ENCODE measurements at places on chromosomes 5 and 9.

- no peak for DNase-seq
These were observed 178.2 kb downstream of the ROR2 start for GRCh38 chr9:91771864-91772263.

- no peak for DNase-seq
These were observed 65.5 kb upstream of the LIFR start for GRCh38 chr5:38621840-38622437.

DNA sequence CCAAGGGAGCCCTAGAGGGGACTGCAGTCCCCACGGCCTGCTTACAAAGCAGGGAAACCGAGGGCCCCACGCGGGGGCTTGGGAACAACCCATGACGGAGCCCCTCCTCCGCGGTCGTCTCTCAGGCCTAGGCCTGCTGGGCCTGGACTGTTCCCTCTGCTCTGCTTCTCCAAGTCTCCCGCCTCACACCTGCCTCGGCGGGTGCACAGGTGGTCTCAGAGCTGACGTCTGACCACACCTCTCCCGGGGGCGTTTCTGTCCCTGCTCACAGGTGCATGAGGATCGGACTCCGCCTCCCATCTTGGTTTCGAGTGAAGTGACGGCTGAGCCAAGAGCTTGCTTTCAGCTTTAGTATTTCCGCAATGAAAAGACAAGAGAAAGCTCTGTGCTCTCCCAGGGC lies 72.1 kb downstream of the MRPL36 start:
- DNase-seq = no peak

DNA sequence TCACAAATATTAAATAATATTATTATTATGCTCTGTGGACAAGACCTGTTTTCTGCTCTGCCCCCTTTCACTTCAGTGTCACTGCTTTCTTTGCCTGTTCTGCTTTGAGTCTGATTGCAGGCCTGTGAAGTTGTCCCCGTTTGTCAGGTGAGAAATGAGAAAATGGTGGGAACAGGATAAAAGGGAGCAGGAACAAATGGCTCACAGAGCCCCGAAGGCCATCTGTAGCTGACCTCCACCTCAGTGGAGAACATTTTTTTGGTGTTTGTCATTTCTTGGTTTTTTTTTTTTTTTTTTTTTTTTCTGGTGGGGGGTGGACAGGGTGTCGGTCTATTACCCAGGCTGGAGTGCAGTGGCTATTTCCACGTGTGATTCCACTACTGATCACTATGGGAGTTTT lies 13.2 kb upstream of the S100Z start:
- DNase-seq = no peak

DNA sequence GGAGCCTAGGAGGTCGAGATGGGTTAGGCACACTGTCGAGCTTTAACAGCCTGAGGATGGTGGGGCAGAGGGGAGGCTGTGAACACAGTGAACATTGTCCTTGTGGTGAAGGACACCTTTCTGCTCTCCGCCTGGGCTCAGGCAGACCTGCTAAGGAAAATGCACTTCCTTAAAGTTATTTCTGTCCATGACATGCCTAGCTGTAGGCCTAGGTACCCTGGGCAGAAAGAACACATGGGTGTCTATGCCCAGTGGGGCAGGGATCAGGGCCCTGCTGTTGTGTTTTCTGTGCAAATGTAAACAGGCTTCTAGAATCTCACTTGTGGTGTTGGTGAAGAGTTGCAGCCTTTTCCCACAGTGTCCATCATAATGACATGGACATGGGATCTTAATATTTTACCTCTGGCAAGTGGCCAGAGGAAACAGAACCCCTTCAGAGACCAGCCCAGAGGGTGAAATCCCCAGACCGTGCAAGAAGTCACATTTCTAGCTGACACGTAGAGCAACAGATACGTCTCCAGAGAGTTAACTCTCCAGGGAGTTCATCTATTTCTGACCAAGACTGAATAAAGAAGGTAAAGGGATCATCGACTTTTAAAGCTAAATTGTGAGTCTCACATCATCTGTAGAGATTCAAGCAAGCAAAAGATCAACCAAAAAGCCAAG lies 79.2 kb downstream of the C9orf152 start:
- no peak for DNase-seq

DNA sequence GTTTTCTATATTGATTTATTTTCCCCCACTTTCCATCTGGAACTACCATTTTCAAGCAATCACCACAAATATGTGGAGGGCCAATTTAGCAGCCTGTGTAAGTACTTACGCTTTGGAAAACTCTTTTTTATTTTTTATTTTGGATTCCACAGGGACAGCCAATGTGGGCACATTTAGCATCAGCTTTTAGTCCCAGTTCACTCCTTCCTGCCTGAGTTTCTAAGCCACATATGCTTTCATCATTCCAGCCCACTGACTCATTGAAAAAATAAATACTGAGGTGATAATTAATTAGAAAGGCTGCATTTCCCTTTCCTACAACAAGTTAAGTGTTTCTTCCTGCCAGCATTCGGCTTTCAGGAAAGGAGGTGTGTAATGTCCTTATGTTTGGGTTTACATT lies 76.8 kb downstream of the TMEM167A start:
- no peak for DNase-seq

GRCh38 chr9:35907711-35908503 lies 1.4 kb upstream of the SPAAR start:
- DNase-seq = no peak

- DNase-seq = no peak
These were observed 186.1 kb downstream of the ZNF608 start for GRCh38 chr5:124560370-124560769.

DNA sequence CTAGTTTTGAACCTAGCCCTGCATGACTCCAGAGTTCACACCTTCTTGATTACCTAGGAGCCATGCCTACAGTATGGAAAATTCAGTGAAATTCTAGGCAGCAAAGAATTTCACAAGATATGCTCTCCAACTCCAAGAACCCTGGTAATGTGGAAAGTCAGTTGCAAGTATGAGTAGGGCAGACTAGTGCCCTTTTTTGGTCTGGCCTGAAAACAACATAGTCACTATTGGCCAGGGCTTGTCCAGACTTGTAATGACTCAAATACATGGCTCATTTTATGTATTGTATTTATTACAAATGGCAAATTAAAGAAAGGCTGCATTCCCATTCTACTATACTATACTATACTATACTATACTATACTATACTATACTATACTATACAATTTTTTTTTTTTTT lies 160.4 kb downstream of the ESM1 start:
- no peak for DNase-seq

DNA sequence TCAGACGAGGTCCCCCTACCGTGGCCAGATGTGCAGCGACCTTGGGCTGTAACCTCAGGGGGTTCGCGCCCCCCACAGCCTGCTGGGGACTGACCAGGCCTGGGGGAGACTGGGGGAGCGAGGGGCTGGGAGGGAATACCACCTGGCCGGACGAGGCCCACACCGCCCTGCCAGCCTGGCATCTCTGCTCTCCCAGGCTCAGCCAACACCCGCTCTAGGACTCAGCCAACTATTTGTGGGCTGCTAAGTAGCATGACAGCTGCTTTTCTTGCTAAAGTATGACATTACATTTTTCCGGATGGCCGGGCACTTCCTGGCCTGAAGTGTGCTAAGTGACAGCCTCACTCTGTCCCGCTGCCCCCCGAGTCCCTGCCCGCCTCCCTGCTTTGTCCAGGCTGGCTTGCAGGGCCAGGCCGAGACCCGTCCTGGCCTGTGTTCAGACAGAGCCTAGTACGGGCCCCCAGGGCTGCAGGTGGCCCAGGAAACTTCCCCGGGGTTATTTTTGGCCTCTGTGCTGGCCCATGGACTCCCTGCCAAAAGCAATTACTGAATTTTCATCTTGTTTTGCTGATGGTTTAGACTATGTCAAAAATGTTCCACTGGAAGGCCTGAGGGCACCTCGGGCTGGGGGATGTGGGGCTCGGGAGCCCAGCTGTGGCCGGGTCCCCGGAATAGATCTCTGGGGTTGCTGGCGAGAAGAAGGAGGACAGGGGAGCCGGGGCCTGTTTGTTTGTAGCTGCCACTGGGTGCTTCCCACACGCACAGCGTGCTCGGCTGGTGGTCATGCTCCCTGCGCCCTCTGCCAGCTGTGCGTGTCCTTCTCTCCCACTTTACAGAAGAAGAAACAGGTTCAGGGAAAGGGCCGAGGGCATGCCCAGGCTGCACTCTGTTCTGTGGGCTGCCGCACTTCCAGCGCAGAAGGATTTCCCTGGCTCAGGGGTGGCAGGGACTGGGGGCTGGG lies 13.4 kb upstream of the SLC2A6 start:
- no peak for DNase-seq

DNA sequence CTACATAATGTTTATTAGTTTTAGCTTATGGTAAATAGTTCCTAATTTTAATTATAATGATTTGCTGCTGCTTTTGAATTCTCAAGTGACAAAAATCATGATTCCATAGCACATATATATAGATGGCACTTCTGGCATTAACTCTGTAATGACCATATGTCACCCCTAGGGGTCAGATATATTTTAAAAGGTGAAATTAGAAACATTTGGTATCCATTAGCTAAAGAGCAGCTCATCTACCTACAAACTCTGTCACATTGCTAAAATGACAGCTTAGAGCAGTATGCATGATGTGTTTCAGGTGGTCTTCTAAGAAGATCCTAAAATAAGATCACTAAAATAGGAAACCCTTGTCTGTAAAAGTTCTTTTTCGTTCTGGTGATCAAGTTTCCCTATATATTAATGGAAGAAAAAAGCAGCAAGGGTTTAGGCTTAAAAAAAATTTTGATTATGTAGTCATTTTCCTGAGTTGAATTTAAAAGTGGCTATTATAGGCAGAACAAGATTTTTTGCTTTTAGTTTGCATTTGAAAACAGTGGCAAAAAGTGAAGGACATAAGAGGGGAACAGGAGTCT lies 157.7 kb upstream of the POU5F2 start:
- no peak for DNase-seq

- DNase-seq = no peak
These were observed 20.3 kb downstream of the TNPO1 start for GRCh38 chr5:72836810-72837209.

- DNase-seq = no peak
These were observed 88.4 kb downstream of the LMNB1 start for GRCh38 chr5:126865299-126865698.

- no peak for DNase-seq
These were observed 8.6 kb downstream of the C9orf72 start for GRCh38 chr9:27564670-27565069.

DNA sequence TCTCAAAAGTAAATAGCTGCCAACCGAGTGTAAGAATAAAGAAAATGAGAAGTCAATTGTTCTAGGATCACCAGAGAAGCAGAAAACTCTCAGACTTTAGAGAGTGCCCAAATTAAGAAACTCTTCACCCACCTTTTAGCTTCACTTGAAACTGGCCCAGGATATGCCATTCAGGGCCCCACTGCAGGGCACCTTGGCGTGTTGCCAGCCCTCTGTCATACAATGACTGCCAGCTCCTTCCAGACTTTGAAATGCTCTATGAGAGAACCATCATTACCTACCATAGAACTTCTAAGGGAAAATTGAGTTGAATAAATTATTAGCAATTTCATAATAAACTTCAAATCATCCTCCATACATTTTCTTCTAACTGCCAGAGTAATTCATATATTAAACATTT lies 240.5 kb downstream of the CETN3 start:
- DNase-seq = no peak

GRCh38 chr5:34486849-34487158 lies 169.3 kb upstream of the RAI14 start:
- DNase-seq = no peak

DNA sequence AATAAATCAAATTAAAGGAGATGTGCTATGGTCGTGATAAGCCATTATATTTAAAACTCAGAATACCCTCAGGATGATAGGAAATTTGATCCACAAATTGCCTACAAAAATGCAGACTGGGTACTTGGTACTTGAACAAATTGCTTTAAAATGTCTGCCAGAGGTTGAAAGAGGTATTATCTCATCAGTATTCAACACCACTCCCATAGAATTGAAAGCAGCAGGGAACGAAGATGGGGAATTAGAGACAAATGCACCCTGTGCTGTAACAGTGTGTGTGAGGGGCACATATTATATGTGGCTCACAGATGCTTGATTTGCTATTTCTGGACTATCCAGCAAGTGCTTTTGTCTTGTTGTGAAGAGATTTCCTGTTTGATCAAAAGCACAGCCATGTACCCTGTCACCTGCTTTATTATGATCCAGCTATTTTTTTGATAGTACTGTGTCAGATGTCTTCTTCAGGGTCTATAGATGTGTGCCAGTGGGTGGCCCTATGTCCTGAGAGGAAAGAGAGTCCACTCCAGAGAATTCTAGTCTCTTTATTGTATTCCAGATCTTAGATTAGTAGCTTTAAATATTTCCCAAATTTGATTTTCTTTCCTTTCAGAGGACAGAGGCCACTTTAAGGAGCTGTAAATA lies 120.1 kb downstream of the XRCC4 start:
- no peak for DNase-seq

DNA sequence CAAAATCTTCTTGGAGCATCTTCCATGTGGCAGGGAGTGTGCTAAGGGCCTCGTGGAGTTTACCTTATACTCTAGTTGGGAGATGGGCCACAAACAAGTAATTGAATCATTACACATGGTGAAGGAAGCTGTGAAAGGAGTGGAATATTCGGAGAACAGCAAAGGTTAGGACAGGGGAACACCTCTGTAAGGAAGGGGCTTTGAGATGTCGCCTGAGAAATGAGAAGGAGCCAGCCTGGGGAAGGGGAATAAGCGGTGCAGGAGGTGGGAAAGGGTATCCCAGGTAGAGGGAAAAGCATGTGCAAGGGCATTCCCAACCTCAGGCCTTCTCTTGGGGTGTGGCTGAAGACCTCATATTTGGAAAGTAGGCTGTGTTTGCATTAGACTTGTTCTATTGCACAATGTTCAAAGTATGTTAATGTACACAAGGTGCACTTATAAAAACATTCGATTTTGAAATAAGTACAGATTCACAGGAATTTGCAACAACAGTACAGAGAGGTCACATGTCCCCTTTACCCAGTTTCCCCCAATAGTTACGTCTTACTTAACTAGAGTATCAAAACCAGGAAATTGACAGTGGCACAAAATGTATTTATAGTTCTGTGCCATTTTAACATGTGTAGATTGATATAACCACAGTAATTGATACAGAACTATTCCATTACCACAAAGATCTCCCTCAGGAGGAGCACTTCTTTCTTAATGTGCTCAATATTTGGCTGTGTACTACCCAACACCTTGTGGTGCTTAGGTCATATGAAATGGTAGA lies 2.4 kb upstream of the STOM start:
- no peak for DNase-seq

DNA sequence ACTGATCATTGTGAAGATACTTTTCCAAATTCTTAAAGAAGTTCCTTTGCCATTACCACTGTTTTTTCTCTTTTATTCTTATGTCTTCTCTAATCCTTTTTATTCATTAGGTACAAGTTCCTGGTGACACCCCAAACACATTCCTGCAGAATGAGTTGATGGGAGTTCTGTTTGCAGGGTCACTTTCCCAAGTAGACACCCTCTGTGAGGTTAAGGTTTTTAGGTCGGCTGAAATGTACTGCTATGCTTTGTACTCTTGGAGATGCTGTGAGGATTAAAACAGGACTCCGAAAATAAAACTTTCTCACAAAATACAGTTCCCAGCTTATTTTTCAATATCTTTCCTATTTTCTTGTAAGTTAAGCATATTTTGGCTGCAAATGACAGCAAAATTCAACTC lies 143.3 kb upstream of the TLE4 start:
- DNase-seq = no peak
